PC-9 (cell line): ENCODE measurements at places on chromosomes 1 and 21. TPM values are rescaled to one million over a fixed set of nuclear protein-coding genes. Genes with fewer than 3 reads are reported as not detected.

DNA sequence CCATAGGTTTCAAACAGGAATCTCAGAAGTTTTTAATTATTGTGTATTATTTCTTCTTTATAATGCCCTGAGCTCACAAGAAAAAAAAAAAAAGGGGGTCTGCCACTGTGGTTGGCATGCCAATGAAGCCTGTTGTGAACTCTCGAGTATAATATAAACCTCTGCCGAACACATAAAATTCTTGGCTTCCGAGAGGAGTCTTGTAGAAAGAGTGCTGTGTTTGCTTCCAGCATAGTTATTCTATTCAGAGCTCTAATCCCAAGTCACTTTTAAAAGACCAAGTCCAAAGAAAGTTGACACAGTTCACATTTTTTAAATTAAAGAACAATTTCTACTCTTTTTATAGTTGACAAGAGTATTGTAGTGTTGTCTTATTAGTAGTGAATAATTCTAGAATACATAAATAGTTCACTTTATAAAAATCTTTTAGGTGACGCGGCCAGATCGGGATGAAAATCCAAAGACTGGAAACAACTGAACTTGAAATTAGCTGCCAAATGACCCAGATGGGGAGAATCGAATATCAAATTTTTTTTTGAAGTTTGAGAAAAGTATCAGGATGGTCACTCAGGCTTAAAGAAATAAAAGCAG is 293.2 kb downstream of the DUSP10 start:
- DNase-seq, result no peak

The ATP1A4 gene
- not detected in 2 replicates for total RNA-seq

DNA sequence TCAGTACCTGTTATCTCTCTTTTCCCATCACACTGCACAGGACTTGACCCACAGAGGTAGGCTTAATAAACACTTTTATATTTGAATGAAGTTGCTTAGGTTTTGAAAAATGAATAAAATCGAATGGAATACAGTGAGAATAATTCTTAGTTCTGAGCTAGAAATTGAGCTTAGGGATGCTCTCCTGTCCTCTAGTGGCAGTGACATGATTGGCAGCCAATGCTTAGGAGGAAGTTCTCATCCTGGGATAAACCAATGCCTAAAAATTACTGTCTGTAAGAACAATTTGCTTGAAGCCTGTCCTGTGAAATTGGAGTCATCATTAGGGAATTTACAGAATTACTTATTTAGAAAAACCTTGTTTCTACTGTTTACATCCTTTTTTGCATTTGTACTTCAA is 21.3 kb upstream of the CYP4X1 start:
- no peak for DNase-seq

The CCDC185 gene
- not detected in 2 replicates for total RNA-seq

DNA sequence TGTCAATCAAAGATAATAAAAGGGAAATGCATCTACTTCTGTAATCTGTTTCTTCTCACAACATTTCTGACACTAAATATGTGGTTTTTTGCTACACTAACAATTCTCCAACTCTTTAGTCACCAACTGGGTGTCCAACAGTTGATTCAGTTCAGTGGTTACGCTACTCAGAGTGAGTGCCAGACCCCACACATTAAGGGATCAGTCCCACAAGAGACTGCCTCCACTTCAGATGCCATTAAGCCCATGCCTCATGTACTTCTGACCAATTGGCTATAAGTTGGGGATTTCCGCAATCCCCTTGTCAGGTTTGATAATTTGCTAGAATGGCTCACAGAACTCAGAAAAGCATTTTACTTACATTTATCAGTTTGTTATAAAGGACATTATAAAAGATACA is 28.4 kb downstream of the RNF2 start:
- DNase-seq, result no peak

- peak; percentile 86 for DNase-seq
These were observed 21.5 kb upstream of the PTPRF start for GRCh38 chr1:43509007-43509739.

The CNIH4 gene
- 86.2 and 93.8 TPM in 2 replicates for total RNA-seq

The OR2M5 gene
- not detected in 2 replicates for total RNA-seq

DNA sequence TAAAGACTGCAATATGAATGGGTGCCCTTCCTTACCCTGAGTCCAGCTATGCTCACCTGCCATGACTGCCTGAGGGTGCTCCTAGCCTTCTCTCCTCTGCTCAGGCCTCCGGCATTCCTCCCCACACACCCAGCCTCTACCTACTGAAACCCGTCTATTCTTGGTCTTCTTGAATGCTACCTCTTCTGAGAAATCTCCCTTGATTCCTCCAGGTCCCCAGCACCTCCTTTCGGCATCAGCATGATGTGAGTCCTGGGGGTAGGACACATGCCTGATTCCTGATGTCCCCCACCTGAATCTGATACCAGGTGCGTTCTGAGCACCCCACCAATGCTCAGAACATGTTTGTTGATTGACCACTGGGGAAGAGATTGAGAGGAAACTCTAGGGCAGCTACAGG is 8.6 kb downstream of the LDLRAD1 start:
- no peak for DNase-seq

The FCAMR gene
- total RNA-seq, result not detected in 2 replicates

GRCh38 chr1:207892764-207893163 is 18.2 kb downstream of the CD34 start:
- DNase-seq, result no peak

DNA sequence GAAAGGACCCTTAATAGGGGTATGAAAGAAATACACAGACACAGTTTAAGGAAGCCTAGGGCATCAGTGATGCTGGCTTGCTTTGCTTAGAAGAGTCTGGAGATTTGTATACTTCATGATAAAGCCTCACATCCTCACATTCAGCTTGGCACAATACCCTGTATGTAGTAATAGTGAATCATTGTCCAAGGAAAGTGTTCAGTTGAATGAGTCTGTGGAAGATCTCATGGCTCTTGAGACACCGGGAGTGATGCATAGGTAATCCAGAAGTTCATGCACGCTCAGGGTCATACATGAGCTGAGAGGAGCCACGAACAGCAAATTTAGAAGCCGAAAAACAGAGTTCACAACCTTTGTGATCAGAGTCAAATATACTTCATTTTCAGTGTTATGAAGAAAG is 537.2 kb upstream of the TMPRSS15 start:
- DNase-seq, result no peak

DNA sequence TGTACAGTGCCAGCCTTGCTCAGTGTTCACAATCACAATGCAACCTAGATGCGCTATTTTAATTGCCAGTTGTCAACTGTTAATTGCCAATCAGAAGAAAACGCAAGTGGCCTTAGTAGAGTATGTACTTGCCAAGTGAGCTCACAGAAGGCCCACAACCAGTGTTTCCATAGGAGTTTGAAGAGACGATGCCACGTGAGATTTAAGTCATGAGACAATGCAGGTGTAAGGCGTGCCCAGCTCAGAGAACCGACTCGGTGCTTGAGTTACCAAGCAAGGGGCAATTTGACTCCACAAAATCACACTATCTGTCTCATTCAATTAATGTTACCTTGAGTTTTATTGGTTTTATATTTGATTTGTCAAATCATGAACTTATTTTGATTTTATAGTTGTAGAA is 65.6 kb downstream of the TEX35 start:
- DNase-seq, result no peak

GRCh38 chr1:206955476-206956451 is 9.5 kb upstream of the PIGR start:
- DNase-seq, result no peak

The FMN2 gene
- not detected in 2 replicates for total RNA-seq

DNA sequence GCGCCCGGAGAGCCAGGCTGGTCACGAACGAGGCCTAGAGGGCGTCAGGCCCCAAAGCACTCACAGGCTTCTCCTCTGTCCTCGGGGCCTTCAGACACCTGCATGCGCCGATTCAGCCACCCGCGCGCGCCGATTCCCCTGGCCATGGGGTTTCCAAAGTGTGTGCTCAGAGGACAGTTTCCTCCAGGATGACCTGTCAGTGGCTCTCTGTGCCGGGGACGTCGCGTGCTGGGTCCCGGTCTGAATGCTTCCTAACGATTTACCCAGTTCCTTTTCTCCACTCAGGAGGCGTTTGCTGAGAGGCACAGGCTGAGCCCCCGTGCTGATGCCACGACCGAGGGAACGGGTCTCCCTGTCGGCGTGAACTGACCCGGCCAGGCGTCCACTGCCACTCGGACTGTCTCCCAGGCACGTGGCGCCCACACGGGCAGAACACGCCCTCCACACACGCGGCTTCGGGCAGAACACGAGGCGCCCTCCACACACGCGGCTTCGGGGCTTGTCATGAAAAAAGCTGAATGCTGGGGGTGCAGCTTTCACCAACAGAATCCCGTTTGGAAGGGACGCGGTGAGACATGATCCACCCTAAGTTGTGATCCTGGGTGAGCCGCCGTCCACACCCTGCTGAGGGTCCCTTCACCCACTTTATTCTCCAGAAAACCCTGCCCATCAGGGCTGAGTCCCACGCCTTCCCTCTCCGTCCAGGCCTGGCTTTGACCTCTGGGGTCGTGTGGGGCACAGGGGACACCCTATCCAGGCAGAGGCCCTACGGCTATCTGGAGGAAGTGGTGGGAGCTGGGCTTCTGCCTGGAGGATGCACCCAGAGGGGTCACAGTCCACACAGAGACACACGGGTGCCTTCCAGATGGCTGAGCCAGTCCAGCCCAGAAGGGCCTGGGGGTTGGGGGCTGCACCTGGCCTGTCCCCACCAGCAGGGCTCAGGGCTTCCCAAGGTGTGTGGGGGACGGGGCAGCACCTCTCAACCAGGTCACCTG is 56.1 kb downstream of the COL6A1 start:
- DNase-seq, result no peak

The GNAT2 gene
- 0.52 and 0.63 TPM in 2 replicates for total RNA-seq

DNA sequence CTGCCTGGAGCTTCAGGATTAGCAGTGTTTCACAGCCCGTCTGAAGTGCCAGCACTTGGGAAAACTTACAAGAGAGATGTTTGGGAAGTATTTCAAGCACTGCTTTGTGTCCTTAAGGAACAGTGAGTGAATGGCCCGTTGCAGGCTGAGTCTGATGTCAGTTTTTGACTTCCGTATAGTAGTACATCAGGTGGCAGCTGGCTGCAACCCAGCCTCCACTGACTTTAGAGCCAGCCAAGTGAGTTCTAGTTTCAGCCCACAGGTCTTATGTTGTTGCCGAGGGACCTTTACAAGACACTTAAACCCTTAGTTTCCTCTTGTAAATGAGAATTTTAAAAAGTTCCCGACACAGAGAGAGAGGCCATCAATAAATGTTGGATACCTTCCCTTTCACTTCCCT is 35.0 kb downstream of the UCK2 start:
- DNase-seq, result no peak

The RXFP4 gene
- 0.33 TPM in 1 of 2 replicates, not detected in the other for total RNA-seq

The SERTAD4 gene
- 12.9 and 22.6 TPM in 2 replicates for total RNA-seq

DNA sequence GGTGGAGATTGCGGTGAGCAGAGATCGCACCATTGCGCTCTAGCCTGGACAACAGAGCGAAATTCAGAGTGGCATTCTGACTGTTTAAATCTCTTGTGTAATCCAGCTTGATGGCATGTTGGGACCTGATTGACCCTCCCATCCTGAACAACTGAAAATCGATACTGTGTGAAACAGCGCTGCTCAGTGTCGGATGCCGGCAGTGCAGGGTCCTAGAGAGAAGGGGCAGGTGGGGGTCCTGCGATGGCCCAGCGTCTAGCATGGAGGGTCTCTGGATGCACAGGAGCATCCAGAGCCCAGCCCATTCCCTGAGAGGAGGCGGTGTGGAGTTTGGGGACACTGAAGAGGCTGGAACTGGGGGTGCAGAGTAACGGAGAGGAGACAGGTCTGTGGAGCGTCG is 15.8 kb downstream of the AGT start:
- no peak for DNase-seq

DNA sequence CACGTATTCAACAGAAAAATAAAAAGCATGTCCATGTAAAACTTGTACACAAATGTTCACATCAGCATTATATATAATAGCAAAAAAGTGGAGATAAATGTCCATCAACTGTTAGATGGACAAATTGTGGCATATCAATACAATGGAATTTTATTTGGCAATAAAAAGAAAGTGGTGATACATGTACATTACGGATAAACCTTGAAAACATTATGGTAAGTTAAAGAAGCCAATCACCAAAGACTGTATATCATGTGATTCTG is 76.9 kb downstream of the EIF4G3 start:
- DNase-seq, result no peak

The TUT4 gene
- 76.8 and 78.3 TPM in 2 replicates for total RNA-seq

The UBIAD1 gene
- 11.2 and 12.1 TPM in 2 replicates for total RNA-seq
